ENCODE measurements at places on chromosomes 13 and 19.

- DNase-seq = no peak
These were observed 7.8 kb upstream of the URI1 start for GRCh38 chr19:29934257-29934656.

GRCh38 chr13:97058391-97058790 is 64.1 kb upstream of the OXGR1 start:
- no peak for DNase-seq

DNA sequence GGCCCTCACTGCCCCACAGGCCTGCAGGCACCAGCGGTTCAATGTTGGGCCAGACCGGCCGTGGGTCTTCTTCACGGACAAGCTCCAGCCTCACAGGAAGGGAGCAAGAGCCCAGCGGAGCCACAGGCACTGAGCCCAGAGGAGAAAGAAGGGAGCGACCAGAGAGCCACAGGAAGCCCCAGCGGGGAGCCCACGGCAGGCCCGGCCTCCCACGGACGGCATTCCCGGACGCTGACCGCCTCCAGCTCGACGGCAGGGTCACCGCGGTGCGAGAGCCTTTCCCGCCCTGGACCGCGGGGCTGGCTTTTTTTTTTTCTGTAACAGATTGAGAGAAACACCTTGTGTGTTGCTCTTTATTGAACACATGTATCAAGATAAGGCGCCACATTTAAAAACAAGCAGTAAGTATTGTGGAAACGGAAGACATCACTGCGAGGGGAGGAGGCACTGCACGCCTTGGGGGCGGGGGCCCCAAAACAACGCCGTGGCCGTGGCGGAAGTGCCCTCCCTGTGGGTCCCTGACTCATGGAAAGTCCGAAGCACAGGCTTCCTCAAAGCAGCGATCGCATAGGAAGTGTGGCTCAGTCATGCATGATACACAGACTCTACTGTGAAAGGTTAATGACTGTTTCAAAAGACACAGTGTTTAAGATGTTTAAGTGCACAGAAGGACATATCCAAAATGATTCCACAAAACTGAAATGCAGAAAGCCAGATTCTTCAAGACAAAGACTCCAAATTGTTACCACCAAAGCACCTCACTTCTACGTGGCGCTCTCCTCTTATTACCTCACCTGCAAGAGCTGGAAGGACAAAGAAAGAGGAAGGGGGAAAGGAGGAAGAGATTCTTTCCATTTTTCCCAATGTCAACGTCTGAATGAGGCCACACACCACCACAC is 3.5 kb downstream of the RASA3 start:
- DNase-seq = no peak

- peak; percentile 65 for DNase-seq
These were observed 7.4 kb upstream of the SLITRK6 start for GRCh38 chr13:85806553-85807175.

- DNase-seq = no peak
These were observed 302.8 kb downstream of the MYO16 start for GRCh38 chr13:108932196-108932595.
